NCI-H187 (cell line): ENCODE measurements at places on chromosomes 7 and 10.

DNA sequence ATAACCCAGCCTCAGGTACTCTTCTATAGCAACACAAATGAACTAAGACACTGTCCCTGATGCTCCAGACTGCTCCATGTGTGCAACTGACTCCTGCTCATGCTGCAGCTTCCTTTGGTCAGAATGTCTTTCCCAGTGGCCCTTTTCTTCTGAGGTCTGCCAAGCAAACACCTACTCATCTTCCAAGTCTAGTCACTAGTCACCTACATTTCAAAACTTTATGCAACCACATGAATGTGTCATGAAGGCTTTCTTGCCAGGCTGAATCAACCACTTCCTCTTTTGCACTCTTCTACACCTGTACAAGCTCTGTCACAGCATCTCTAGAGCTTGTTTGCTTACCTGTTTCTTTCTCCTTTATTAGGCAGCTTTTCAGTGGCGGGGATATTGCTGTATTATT lies 75.8 kb downstream of the LSMEM1 start:
- DNase-seq = no peak

DNA sequence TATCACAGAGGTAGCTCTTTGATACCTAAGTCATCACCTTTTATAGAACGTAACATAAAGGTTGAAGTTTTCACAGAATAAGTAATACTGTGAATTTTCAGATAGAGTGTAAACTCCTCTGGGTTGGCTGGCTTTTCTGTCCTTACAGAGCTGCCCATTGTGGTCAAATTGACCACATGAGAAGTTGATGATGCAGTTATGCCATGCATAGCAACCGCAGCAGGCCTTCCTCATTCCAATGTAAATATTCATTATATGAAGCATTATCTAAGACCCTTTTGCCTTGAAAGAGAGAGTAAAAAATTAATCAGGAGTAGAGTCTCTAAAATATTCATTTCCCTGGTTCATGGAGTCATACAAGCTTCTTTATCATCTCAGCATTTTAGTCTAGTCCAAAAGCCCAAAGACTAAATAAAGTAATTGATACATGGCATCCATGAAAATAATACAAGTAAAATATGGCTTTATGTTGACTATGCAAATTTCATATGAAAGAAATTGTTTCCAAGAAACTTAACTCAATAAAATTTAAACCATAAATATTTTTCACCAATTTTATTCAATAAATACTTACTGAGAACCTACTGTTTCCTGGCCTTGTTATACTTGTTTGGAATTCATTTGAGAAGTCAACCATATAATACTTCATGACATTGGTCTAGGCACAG lies 516.4 kb downstream of the PCDH15 start:
- DNase-seq = no peak

GRCh38 chr10:14327527-14327926 lies 3.2 kb downstream of the FRMD4A start:
- no peak for DNase-seq

- no peak for DNase-seq
Measured at GRCh38 chr10:132875435-132875834, 66.9 kb downstream of the CFAP46 start.

DNA sequence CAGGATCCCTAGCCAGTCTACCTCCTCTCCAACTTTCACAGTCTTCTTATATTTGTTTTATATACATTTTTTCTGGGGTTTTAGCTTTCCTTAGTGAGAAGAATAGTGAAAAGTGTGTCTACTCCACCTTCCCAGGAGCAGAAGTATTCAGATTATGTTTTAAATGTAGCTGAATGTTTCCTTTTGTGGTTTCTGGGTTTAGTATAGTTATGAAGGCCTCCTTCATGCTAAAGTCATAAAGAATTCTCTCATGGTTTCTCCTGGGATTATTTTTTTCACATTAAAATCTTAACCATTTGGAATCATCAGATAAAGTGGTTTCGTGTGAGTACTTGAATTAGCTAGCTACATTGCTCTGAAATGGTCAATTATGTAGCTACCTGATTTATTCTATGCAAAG lies 50.9 kb downstream of the ANKMY2 start:
- no peak for DNase-seq

DNA sequence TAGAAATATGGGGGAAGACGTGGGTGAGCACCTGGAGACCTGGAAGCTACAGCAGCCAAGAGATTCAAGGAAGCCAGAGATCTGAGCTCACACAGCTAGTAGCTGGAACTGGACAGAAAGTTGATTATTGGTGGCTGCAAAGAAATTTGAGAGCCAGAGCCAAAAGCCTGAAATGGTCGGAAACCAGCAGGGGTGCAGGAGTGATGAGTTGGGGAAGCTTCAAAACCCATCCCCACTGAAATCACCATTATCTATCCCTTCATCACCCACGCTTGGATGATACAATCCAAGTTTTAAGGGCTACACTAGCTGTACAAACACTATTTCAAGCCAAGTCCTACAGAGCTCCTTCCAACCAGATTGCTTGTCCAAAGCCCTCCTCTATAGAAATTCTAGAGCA lies 296.1 kb upstream of the NEBL start:
- no peak for DNase-seq

DNA sequence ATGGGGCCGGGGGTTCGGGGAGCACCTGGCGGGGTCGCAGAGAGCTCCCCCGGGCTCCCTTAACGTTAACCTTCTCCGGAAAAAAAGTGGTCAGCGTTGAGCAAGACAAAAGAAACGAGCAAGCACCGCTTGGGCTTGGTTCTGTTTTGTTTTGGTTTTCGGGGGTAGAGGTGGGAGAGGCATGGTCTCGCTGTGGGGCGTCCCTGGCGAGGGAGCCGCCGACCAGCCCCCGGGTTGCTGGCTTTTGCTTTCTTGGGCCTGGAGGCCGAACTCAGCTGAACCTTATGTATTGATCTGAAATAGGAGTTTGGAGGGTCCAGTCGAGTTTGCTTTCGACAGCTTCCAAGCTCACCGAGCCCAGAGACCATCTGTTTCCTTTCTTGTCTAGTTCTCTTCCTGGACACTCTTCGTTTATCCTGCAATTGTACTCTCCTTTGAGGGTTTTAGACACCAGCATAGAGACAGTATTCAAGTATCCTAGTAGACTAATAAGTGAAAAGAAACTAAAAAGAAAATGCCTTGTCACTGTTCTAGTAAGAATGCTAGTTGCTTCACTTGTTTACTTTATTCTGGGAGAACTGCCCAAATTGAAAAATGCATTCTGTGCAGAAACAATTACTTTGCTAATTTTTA lies 980 bp downstream of the FHIP2A start:
- no peak for DNase-seq

DNA sequence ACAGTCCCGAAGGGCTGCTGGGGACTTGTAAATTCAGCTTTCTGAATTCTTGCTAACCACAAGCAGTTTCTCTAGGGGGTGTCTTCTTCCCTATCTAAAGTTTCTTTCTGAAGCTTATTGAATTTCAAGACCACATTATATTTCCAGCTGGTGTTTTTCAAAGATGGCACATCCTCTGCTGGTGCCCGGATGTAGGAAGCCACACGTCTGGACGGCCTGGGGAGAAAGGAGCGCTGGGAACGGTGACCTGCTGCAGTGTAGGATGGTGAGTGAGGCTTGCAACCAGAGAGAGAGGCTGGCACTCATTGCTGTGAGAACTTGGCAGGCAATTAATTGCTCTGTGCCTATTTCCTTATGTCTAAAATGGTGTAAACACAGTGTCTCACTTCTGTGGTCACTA lies 776.4 kb downstream of the TYW1 start:
- DNase-seq = no peak

DNA sequence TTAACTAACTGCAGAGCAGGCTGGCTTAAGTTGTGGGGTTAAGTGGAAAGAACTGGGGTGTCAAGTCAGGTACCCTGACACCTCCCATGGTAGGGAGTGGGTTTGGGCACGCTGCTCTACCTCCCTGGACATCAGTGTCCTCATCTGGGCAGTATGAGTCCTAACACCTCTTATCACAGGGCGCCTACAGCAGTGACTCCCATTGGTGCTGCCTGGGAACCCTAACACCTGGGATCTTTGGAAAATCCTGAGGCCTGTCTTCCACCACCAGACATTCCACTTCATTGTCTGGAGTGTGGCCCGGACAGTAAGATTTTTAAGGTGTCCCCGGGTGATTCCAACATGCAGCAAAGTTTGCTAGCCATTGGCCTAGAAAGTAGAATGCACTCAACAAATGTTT lies 239.1 kb downstream of the SKAP2 start:
- no peak for DNase-seq

- DNase-seq = no peak
Measured at GRCh38 chr10:7130191-7130911, 280.5 kb downstream of the SFMBT2 start.

DNA sequence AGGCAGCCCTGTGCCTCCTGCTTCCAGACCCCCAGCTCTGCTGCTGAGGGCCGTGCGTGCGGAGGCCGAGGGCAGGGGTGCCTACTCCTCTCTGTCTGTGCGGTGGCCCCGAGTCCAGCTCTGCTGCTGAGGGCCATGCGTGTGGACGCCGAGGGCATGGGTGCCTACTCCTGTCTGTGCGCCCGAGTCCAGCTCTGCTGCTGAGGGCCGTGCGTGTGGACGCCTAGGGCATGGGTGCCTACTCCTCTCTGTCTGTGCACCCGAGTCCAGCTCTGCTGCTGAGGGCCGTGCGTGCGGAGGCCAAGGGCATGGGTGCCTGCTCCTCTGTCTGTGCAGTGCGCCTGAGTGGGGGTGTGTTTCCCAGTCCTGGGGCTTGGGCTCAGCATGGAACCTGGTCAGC lies 142.7 kb downstream of the ZMYND11 start:
- DNase-seq = no peak
